ENCODE measurements at places on chromosomes 2 and 18.
A peak's percentile ranks its signal among the peaks of the same experiment; 100 is the strongest.

DNA sequence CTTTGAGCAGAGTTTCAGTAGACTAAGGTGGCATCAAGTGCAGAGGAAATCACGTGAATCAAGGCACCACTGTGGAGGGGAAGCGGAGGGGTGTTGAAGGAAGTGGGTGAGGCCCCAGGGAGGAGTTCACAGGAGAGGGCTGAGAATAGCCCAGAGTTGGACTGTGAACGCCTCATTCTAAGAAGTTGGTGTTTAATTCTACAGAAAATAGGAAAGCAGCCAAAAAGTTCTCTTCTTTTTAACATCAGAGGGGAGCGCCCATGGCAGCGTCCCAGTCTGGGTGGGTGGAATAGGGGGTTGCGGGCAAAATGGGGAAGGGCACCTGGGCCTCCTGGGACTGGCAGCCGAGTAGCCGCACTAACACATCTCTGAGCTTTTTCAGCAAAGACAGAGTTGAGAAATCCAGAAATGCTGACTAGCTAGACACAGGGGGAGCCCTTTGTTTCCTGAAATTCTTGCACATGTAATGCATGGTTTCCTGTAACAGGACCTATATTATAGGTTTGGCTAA, 97.0 kb downstream of the NEB start:
- DNase-seq, result no peak

DNA sequence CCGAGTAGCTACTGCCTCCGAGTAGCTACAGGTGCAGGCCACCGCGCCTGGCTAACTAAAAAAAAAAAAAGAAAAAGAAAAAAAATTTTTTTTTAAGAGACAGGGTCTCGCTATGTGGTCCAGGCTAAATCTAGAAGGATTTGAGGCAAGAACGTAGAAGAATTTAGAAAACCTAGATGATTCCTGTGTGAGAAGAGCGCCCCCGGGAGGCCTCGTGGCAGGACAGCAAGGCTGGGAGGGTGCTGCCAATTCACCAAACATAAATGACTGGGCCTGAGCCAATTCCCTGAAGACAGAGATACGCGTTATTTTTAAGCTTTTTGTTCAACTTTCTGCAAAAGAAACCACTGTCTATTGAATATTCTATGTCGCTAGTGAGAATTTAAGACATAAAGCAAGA, 90.1 kb upstream of the TGFA start:
- peak; percentile 49 for DNase-seq

DNA sequence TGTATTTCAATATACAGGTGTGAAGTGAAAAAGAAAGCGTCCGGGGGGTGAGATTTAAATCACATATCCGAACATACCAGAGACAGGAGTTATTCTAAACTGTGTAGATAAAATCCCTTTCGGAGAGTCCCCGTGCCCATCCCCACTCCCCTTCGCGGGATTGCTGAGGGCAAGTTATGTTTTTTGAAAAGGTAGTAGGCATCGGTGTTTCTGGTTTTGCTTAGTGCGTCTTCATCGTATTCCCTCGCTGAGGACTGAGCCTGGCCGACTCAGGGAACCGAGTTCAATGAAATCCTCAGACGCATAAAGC, 583.4 kb downstream of the ZEB2 start:
- no peak for DNase-seq

- DNase-seq, result peak; percentile 63
These were observed 14.6 kb upstream of the SEMA4C start for GRCh38 chr2:96884299-96885094.

GRCh38 chr2:192194866-192195547, at the start of gene TMEFF2:
TSS of gene TMEFF2 (minus strand) at chr2:192194933. CDS start at chr2:192194524, 409 bp downstream.
- DNase-seq, result peak; percentile 88

DNA sequence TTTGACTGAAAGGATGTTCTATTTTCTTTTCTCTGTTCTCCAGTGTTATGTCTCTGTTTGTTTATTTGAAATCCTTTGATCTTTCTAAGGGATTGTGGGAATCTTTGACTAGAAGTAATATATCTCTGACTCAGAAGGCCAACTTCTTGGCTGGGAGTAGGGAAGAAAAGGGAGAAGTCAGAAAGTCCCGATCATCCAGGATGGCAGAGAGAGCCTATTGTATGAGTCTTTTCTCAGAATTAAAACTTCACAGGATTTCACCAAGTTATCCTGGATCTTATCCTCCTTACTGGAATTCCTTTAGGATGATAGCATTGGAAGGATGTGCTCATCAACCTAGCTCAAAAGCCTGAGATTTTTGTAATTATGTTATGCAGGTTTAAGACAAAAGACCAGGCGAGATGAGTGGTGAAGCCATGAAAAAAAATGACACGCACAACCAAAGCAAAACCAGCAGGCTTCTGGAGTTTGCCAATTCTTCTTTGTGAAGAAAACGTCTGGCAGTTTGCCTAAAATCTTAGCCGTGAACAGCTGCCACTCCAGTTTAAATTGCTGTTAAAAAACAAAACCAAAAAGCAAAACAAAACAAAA, 383.6 kb upstream of the SMIM21 start:
- DNase-seq, result no peak

DNA sequence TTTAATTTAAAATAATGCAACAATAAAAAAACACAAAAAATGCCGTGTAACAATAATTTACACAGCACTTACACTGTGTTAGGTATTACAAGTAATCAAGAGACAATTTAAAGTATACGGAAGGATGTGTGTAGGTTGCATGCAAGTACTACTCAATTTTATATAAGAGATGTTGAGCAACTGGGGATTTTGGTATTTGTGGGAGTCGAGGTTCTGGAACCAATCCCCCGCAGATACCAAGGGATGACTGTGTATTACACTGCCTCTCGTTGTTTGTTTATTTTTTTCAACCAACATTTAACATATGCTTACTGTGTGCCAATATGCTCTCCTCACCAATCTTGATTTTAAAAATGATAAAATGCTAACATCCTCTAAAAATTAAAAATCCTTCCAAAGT, 24.8 kb downstream of the MAP3K2 start:
- no peak for DNase-seq

DNA sequence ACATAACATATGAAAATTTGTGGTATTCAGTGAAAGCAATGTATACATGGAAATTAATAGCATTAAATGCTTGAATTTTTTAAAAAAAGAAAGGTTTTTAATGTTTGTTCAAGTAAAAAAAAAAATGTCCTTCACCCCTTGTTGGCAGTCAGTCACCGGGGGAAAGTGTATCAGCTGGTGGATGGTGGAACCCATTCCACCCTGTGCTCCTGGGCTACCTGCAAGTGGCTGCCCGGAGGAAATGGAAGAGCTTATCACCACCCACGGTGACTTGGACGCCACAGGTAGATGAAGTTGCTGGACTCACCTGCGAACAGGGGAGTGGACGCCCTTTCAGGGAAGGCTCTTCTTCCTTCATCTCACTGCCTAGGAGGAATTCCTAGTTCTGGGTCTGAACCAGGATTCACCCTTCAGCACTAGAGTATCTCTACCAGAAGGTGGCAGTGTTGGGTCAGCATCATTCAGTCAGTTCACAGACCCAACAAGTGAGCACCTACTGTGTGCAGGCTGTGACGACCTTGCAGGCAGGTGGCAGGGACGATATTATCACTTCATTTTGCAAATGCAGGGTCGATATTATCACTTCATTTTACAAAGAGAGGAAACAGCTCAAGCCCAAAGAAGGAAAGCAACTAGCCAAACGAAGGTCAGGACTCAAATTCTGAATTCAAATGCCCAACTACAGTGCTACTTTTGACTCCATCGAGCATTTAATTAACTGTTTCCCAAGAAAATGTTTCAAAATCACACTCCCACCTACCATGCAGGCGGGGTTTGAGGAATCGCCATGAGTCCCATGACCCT, 35.8 kb downstream of the CIB4 start:
- DNase-seq, result peak; percentile 62

- DNase-seq, result no peak
These were observed 58.1 kb upstream of the SDC1 start for GRCh38 chr2:20282916-20283592.

- no peak for DNase-seq
These were observed 216.7 kb downstream of the TMEM163 start for GRCh38 chr2:134502104-134502503.

DNA sequence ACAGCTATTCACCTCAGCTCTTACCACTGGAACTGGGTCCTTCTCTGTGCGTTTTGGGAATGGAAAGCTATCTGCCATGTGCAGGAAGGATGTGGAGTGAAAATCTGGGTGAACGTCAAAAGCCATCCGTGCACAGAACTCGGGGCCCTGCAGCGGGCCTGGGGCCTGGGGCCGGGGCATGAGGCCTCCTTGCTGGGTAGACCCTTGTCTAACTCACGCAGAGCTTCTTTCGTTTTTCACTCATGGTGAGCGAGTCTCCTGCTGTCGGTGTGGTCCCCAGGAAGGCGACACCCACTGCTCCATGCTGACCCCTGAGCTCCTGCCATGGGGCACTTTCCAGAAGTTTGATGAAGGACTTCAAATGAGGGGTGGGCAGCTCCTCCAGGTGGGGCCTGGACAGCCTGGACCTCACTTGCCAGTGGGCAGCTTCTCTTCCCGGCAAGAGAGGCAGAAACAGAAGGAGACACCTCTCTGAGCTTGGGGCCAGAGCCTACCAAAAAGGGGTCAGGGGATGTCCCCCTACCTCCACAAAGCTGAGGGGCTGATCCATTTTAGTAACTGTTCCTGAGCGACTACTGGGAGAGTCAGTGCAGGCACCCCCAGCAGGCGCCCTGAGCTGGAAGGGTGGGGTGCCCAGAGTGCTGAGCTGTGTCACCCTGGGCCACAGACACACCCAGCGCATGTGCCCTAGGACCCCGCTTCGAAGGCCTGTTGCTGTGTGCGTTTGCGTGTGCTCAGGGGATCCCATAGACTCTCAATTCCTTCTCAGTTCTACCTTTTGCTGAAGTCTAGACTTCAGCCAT, 117.7 kb upstream of the HDAC4 start:
- no peak for DNase-seq

GRCh38 chr2:97967216-97967592, 28.5 kb downstream of the TMEM131 start:
- DNase-seq, result no peak

DNA sequence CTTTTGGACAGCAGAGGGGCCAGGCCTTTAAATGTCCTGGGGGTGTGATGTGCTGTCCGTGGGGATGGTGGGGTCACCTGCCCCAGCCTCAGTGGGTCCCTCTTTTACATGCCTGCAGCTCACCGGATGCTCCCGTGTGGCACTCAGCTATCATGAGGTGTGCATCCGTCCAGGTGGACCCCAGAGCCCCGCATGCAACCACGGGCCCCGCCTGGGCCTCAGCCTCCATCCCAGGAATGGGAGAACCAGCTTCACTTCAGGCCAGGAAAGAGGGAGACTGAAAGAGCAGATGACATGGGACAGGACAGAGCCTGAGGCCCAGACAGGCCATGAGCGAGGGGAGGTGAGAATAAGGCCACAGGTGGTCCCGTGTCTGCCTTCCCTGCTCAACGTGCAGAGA, 37.5 kb downstream of the RAMP1 start:
- DNase-seq, result no peak

- DNase-seq, result no peak
These were observed 103.2 kb upstream of the OTX1 start for GRCh38 chr2:62947403-62947802.

DNA sequence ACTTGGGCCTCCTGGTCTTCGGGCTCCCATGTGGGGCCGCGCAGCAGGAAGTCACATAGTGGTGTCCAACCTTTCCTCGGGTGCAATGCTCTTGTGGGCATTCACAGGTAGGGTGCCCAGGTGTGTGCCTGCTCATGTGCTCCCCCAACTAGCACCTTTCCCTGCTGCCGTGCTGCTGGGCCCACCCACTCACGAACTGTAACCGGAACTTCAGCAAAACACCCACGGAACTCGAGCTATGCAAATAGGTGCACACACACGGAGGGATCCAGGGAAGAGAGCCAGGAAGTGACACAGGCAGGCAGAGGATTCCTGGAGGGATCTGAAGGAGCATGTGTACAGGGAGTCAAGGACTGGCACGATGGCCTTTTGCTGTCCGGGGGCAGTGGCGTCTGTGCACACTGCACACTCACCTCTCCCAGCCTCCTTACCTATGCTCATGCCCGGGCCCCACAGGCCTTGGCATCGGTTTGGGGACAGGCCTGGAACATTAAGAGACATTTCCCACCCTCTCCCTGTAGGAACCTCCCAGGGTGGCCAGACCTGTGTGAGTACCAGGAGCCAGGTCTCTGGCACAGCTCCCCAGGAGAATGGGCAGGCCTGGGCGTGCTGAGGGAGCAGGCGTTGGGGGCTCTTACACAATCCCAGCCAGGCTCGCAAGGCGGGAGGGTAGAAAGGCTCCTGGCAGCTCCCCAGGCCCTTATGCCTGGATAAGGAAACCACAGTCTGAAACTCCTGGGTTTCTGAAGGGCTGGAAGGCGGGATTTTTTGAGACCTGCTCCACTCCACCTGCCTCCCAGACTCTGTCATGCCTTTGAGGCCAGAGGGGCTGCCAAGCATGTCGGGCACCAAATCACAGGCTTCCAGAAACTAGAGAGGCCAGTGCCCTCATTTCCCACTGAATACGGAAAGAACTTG, 6.6 kb upstream of the PTMA start:
- DNase-seq, result peak; percentile 92

DNA sequence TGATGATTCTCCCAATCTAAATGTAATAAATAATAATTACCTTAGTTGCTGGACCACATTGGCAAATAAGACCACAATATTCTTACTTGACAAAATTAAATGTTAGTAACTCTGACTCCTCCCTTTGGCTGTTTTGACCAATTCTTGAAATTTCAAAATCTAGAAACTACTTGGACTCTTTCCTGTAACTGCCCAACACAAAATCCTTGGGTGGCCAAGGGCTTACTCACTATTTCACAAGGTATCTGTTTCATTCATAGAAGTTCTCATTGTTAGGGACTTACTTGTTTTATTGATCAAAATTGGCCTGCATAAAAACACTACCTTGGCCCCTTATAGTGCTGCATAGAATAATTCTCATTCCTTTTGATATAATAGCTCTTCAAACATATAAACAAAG, 19.4 kb downstream of the CDH20 start:
- no peak for DNase-seq

DNA sequence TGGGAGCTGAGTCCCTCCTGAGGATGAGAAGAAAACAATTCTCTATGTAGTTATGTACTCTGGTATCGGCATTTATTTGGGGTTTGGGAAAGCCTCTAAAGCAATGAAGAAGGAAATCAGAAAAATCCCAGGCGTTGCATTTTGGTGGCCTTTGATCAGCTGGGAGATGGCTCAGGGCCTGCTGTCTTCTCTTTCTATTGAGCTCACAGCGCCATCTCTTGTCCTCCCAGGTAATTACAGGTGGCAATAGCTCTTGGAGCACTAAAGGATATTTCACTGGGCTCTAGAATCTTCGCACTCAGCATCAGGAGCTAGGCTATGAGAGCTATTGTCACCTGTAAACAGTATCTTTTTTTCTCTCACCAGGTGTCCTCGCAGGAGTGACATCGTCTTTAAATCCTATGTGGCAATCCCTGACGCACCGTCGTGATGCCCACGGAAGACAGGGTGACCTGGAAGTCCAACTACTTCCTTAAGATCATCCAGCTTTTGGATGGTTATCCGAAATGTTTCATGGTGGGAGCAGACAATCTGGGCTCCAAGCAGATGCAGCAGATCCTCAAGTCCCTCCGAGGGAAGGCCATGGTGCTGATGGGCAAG, 76.1 kb upstream of the PMAIP1 start:
- DNase-seq, result peak; percentile 25

GRCh38 chr2:25714740-25715139, 41.4 kb upstream of the DTNB start:
- DNase-seq, result no peak

GRCh38 chr2:203730076-203730729, 23.8 kb downstream of the CD28 start:
- DNase-seq, result no peak

- DNase-seq, result no peak
These were observed 90.9 kb upstream of the UBXN4 start for GRCh38 chr2:135650721-135651120.
